ENCODE measurements at places on chromosomes 5 and 9. TPM values are rescaled to one million over a fixed set of nuclear protein-coding genes. Genes with fewer than 3 reads are reported as not detected.

DNA sequence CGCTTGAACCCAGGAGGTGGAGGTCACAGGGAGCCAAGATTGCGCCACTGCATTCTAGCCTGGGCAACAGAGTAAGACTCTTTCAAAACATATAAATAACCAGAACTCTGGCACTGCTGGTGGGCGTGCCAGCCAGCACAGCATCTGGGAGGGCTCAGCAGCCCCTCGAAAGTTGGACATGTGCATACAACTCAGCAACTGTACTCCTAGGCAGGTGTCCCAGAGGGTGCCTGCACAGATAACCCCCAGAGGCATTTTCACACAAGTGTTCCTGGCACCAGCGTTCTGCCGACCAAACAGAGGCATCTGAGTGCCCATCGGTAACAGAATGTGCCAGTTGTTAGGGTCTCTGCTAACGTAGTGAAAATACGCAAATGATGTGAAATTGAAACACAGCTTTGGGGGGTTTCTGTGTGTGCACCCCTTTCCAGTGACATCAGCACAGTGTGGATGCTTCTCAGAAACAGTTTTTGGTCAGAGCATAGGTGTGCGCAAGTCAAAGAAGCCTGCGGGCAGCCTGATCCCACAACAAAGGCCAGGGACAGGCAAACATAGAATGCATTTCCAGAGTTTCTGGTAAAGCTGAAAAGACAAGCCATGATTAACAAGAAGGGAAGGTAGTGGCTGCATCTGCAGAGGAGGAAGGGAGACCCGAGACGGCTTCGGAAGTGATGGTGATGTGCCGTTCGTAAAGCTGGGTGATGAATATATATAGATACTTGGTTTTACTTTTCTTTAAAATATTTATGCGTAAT is 190.2 kb downstream of the CACNA1B start:
- DNase-seq: peak; percentile 3

- DNase-seq: no peak
Observed at GRCh38 chr5:34775886-34776285, 63.1 kb upstream of the TTC23L start.

DNA sequence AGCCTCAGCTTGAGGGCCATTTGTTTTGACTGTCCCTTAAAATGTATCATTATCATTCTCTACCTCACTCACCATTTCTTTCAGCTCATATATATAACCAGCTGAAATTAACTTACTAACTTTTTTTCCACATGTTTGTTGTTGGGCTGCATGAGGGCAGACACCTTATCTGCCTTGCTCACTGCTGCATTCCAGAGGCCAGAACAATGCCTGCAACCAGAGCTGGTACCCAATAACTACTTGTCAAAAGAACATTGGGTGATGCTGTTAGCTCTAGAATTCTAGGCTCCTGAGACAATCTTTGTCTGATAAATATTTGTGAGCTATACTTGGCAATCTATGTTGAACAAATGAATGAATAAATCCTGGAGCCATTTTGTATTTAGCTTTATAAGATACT is 68.3 kb downstream of the HTR4 start:
- no peak for DNase-seq

- DNase-seq: no peak
Observed at GRCh38 chr9:98099346-98099745, 19.7 kb downstream of the TRIM14 start.

DNA sequence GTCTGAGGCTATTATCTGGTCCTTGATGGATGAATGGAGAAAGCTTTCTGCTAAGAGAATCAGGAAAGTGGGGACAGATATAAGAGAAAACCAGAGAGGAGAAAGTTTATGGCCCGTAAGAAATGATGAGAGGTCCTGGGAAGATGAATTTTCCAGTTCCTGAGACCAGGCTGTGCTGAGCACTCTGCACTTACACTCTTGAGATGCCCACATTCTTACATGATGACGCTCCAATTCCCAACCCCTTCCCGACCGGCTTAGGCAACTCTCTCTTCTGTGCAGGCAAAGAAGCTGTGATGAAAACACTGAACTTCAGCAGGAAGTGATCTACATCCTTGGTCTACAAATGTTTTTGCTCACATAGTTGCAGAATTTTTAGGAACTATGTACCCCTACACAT is 417.0 kb downstream of the ARHGEF28 start:
- DNase-seq: no peak

GRIA1 gene
- not detected for total RNA-seq

SLIT3 gene
- 1.8 TPM for total RNA-seq

DMRT3 gene
- not detected for total RNA-seq

Data from activated CD4-positive, alpha-beta memory T cell treated with anti-CD3 and anti-CD28 coated beads for 36 hours (primary cell).